Activated CD4-positive, alpha-beta T cell treated with anti-CD3 and anti-CD28 coated beads for 48 hours (primary cell): ENCODE measurements at places on chromosomes 2 and 18.

DNA sequence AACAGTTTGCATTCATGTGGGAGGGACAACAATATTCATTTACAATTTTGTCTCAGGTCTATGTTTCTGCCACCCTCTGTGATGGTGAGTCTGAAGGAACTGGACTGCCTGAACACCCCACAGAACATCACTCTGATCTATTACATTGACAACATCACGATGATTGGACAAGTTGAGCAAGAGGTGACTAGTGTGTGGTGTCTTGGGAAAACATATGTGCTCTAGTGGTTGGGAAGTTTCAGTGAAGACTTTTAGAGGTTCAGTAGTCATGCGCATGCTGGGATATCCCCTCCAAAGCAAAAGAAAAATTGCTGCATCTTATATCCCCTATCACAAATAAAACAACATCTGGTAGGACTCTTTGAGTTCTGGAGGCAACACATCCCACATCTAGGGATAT, 18.6 kb upstream of the CTLA4 start:
- no peak for DNase-seq

GRCh38 chr2:223099561-223099960, 47.6 kb downstream of the KCNE4 start:
- DNase-seq = no peak

DNA sequence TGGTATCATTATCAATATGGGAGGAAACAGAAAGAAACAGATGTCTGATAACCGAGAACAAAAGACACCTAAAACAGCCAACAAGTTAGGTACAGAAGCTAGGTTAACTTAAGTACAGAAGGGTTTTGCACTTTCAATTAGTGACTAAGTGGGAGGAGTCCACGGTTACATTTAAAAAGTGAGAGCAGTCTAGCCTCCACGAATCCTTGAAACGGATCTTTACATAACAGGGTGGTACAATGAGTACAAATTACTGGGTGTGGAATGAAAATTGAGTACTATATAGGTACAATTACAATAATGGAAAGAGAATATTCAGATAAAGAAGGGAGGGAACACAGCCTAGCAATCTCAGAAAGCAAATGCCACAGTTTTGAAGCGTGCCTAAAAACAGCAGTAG, 76.6 kb downstream of the TLK1 start:
- no peak for DNase-seq

GRCh38 chr2:58614219-58614618, 373.1 kb upstream of the FANCL start:
- DNase-seq = no peak

DNA sequence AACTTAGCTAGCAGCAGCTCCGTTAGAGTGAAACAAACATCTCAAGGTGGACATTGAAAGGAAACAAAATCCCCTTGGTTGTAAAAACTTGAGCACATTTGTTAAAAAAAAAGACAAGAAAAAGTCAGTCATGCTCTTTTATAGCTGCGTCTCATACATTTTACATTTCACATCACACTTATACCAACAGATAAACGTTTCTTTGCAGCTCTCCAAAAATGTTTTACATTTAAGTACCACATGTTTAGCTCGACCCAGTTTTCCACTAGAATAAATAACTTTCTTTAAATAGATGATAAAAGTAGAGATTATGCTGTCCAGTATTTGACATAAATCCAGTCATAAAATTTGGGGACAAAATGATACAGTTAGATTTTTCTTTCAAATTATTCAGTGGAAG, 297.0 kb upstream of the ST6GAL2 start:
- no peak for DNase-seq

DNA sequence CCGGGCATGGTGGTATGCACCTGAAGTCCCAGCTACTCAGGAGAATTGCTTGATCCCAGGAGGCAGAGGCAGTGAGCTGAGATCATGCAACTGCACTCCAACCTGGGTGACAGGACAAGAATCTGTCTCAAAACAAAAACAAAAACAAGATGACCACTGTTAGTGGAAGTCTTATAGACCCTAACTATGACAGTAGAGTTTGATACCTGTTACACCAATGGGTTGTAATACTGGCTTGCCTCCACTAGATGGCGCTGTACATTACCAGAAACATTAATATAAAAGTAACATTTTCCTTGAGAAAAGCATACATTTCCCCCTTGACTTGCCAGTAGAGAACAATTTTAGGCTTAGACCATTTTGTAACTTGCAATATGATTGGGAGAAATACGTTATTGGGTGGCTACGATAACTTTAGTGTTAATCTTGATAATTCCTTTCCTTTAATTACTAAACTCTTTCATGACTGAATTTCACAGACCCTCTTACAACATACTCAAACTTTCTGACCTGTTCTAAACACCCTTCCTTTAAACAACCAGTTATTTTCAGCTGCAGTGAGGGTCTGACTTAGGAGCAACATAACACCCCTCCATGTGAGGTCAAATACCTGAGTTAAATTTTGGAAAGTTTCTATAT, 19.5 kb downstream of the SLC25A52 start:
- peak; percentile 67 for DNase-seq
